Breast epithelium (tissue), 4 donors: ENCODE measurements at places on chromosomes 6 and 20. TPM values are rescaled to one million over a fixed set of nuclear protein-coding genes. Genes with fewer than 3 reads are reported as not detected.
A peak's percentile ranks its signal among the peaks of the same experiment; 100 is the strongest.

The NT5E gene
- total RNA-seq: 26.5 TPM

The TBX18 gene
- total RNA-seq: 20.6 TPM

The RPP40 gene
- 7.5 TPM for total RNA-seq

The ARFGEF3 gene
- 22.0 TPM for total RNA-seq

The PKIB gene
- 1.6 TPM for total RNA-seq

The UBE2C gene
- 1.2 TPM for total RNA-seq

The LAMA4 gene
- 142 TPM for total RNA-seq

The BCKDHB gene
- total RNA-seq: 19.0 TPM

The JPH2 gene
- total RNA-seq: 16.2 TPM

The KCNK5 gene
- 1.8 TPM for total RNA-seq

The MKKS gene
- total RNA-seq: 14.7 TPM

The MYLK4 gene
- 1.9 TPM for total RNA-seq

GRCh38 chr6:21824431-21825177 lies 231.1 kb downstream of the SOX4 start:
- DNase-seq: no peak

DNA sequence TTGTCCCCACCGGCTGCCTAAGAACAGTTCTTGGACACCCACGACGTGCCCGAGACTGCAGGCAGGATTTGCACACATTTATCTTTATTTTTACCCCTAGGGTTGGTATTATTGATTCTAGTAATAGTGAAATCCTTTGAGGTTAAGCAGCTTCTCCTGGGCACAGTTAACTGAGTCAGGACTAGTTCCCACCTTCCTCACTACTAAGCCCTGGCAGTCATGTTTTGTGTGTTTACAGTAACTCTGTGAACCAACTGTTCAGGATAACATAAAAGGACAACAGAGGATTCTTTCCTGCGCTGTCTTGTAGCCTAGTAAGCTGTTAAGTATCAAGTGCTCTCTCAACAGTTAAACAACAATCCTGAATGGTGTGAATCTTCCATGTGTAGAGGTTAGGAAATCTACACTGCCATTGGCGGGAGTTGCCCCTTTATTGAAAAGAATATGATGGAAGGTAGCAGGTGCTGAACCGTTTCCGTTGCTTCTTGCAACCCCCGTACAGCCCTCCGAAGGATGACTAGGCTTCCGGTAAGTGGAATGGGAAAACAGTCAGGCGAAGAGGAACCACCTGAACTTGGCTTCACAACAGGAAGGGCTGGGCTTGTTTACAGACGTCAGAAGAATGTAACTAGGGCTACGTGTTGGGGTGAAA lies 979 bp upstream of the SOD2 start:
- DNase-seq: no peak

- no peak for DNase-seq
These were observed 59.9 kb downstream of the ENPP1 start for GRCh38 chr6:131867744-131868143.

DNA sequence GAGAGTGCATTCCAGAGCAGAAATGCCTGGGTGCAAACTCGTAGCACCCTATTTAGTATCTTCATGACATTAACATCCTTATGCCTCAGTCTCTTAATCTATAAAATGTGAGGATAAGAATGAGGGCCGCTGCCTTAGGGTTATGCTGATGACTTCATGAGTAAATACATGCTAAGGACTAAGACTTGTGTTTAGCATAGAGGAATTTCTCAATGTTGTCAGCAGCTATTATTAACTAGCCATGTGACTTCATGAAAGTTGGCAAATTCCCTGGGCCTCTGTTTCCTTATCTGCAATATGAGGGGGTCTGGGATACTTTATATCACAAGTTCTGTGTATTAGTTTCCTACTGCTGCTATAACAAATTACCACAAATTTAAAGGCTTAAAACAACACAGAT lies 108.1 kb upstream of the RIPOR2 start:
- DNase-seq: no peak

DNA sequence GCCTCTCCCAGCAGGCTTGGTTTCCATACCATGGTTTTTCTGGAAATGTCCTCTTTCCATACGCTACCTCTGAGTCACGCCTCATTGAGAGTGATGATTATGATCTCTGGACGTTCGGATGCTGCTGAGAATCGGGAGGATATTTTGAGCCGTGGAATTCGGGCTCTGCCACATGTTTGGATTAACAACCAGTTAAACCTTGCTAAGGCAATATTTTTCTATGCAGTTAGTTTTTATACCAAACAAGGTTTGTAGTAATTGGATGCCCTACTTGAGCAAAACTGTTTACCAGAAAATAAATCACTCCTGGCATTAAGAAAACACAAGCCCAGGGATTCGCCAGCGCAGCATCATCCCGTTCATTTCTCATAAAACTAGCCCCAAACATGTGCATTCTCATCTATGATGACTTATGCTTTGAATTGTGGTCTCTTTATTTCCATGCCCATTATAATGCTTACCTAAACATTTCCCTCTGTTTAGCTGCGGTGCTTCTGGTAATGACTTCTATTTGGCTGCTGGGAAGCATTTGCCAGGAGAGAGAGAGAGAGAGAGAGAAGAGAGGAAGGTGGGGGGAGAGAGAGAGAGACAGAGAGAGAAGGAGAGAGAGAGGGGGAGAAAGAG lies 198.9 kb downstream of the CLIC5 start:
- DNase-seq: no peak

- no peak for DNase-seq
These were observed 22.9 kb downstream of the CYP21A2 start for GRCh38 chr6:32060966-32061655.

DNA sequence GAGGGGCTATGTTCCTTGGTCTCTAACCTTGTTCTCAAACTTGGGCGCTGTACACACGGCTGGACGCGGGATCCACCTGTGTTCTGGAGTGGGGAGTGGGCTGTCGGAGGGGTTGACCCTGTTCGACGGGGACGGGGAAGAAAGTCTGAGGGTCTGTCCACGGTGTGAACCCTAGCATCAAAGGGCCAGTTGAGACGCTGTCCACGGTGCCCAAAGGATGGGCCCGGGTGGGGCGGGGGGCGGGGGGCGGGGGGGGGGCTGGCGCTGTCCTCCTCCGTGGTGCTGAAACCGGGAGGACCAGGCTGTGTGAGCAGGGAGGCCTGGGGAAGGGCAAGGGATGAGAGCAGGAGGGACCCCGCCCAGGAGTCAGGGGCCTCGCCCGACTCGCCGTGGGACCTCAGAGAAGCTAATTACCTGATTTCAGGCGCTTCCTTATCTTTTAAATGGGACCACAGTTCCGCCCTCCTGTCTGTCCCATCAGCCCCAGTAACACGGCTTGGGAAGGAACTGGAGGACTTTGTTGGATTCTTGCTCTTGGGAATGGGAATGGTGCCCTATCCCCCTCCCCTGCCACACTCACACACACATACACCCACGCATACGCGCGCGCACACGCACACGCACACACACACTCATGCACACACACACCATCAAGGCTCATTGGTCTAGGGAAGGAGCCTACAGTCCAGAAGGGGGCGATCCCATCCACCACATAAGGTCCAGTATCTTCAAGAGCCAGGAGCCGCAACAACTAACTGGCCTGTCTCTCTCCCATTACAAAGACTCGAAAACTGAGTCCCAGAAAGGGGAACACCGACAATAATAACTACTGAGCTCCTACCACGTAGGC lies 1.0 kb upstream of the VSTM2L start:
- peak; percentile 19 for DNase-seq

GRCh38 chr20:14604143-14604542 lies 266.7 kb upstream of the FLRT3 start:
- DNase-seq: no peak

GRCh38 chr20:1417273-1417672 lies 24.4 kb upstream of the FKBP1A start:
- no peak for DNase-seq

GRCh38 chr6:55794136-55794812 lies 81.1 kb downstream of the BMP5 start:
- DNase-seq: no peak

GRCh38 chr6:79427721-79428120 lies 109.5 kb downstream of the LCA5 start:
- no peak for DNase-seq

GRCh38 chr6:24431045-24431451 lies 28.3 kb downstream of the MRS2 start:
- no peak for DNase-seq

- no peak for DNase-seq
These were observed 528.3 kb downstream of the CD83 start for GRCh38 chr6:14645841-14646240.

DNA sequence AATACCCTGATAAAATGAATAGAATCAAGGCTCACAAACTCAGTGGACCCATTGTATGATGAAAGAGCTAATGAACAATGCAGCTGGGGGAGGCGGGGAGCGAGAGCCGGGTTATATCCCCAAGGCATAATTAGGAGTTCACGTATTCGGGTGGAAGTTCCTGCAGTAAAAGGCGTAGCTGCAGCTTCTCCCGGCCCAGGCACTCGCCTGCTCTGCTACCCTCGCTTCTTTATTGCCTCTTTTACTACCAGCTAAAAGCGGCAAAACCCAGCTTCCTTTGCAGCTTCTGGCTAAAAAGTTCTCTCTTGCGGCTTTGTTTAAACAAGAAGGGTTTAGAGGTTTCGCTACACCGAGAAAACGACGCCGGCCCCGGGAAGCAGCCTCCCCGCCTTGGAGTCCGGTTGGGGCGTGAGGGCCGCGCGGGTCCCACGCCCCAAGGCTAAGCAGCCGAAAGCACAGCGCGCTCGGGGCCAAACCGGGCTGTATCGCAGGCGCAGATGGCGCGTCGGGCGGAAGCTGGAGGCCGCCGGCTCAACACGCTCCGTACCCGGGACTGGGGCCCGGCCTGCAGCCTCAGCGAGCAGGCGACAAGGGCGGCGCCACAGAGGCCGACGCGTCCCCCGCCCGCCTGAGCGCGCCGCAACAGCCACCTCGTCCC lies 1.6 kb downstream of the ZBTB2 start:
- peak; percentile 61 for DNase-seq

GRCh38 chr6:21996425-21997118 lies 300.3 kb downstream of the PRL start:
- no peak for DNase-seq

DNA sequence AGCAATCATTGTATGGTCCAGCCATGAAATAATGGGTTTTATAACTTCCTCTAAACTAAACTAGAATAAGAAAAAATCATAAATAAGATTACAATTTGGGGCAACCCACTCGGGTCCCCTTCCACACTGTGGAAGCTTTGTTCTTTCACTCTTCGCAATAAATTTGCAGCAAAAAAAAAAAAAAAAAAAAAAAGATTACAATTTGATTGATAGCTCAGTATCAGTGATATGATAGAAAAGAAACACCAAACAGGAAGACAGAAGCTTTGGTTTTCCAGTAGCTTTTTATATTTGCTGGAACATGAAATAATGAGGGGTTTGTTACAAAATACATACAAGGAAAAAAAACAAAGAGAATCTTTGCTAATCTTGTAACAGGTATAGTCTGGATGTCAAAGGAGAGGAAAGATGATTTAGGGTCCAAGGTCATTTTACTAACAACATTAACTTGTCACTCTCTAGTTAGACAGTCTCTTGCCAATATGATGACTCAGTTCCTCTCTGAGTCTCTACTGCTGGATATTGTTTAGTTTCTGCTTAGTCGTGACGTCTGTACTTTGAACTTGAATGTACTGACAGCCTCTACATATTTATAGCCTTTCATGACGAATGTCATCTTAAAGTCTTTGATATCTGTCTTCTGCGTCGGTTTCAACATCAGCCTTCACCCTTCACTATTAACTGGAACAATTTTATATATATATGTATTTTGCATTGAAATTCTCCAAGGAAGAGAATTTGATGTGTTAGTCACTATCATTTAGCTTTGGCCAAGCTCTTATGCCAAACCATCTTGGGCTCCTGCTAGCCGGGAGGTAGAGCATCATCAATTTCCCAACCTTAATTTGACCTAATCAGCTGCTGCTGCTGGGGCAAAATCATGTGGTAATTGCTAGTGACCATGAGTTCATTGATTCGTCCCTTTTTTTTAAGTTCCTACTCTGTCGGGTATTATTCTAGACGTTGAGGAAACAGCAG lies 213.1 kb upstream of the STXBP5 start:
- no peak for DNase-seq

DNA sequence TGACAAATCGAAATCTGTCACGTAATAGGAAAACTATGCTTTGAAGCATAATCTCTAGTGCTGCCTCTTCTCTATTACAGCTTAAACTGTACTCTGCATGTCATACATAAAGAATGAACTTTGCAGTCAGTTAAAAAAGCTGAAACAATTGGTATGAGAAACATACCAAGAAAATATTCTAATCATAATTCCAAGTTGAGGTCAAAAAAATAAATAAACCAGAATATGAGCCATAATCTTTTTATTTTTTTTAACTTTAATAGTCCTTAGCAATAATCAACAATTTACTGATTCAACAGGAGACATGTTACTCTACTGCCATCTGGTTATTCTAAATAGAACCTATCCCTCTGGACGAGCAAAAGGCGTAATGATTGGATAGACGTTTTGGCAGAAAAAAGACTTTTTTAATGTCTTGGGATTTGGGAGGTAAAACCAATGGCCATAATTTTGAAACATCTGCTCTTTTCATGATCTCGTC lies 224.4 kb upstream of the FLRT3 start:
- DNase-seq: no peak

DNA sequence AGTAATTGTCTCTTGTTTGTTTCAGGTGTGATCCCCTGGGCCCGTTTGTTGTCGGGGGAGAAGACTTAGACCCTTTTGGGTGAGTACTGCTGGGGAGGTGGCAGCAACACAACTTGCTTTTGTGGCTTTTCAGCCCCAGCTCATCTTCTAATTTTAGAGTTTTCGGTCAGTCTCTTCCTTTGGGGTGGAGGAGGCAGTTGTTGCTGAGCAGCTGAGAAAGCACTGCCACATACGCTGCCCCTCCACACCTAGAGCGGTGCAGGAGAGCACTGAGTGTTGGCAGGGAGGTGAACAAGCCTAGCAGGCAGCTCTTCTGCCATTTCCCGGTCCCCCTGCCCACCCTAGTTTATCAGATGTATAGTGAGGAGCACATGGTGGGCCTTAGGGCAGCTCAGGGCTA lies 21.7 kb downstream of the TMEM74B start:
- no peak for DNase-seq

- no peak for DNase-seq
These were observed 17.9 kb downstream of the ADAT2 start for GRCh38 chr6:143432588-143432987.

GRCh38 chr20:62174021-62174804 lies 8.6 kb upstream of the MTG2 start:
- DNase-seq: no peak

- DNase-seq: no peak
These were observed 3.7 kb downstream of the TFAP2D start for GRCh38 chr6:50716899-50717509.

- no peak for DNase-seq
These were observed 107.0 kb downstream of the JARID2 start for GRCh38 chr6:15352845-15353244.
